ENCODE measurements at places on chromosomes 6 and 20.

- no peak for DNase-seq
Observed at GRCh38 chr6:136822046-136822375, 381 bp upstream of the PEX7 start.

DNA sequence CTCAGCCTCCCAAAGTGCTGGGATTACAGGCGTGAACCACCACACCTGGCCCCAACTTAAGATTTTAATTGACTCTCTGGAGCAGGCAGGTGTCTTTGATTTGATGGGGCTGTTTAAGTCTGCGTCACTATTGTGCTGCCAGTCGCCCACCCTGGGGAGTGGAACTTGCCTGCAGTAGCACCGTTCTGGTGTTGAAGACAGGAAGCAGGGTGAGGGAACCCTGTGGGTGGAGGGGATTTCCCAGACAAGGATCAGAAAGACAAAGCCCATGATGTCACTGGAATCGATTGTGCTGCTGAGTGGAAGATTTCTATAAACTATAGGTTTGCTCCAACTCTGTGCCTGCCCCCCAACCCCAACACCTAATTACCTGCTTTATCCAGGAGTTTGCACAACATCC lies 11.0 kb downstream of the ALDH8A1 start:
- DNase-seq, result peak; percentile 31

DNA sequence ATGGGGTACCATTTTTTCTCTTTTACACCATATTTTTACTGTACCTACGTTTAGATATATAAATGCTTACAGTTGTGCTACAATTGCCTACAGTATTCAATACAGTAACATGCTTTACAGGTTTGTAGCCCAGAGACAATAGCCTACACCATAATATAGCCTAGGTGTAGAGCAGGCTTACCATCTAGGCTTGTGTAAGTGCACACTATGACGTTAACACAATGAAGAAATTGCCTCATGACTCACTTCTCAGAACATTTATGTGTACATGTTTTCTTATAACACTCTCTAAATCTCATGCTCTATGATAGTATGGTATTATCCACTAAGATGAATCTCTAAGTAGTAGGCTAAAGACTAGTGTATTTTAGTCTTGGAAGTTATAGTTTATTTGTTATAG lies 13.5 kb downstream of the GPR63 start:
- no peak for DNase-seq

- DNase-seq, result no peak
Observed at GRCh38 chr6:144075187-144075586, 20.2 kb downstream of the SF3B5 start.

DNA sequence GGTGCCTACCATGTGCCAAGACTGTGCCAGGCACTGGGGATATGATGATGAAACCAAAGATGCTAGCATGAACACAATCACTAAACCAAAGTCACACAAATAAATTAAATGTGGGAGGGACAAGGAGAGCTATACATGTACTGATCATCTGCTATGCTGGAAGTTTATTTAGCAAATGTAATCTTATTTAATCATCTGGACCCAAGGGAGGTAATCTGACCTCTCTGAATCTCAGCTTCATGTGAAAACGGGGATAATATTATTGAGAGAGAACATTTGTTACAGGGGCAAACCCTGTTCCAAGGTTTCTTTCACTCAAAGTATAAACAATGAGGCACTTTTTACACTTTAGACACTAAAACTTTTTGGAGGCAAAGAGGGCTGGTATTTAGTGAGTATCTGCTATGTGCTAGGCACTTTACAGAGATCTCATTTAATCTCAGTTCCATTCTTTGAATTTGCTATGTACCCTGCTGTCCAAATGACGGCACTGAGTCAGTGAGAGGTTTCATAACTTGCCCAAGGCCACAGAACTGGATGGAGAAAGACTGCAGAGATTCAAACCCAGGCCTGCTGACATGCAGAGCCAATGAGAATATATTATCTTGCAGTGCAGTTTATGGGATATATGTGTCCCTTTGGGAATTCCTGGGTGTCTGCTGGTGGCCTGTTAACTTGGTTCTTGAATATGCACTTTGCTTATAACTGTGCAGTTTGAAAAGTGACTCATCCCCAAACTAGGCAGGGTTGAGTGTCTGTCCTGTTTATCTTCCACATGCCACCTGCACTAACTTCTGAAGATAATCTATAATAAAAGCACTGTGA lies 3.3 kb upstream of the ASXL1 start:
- no peak for DNase-seq

DNA sequence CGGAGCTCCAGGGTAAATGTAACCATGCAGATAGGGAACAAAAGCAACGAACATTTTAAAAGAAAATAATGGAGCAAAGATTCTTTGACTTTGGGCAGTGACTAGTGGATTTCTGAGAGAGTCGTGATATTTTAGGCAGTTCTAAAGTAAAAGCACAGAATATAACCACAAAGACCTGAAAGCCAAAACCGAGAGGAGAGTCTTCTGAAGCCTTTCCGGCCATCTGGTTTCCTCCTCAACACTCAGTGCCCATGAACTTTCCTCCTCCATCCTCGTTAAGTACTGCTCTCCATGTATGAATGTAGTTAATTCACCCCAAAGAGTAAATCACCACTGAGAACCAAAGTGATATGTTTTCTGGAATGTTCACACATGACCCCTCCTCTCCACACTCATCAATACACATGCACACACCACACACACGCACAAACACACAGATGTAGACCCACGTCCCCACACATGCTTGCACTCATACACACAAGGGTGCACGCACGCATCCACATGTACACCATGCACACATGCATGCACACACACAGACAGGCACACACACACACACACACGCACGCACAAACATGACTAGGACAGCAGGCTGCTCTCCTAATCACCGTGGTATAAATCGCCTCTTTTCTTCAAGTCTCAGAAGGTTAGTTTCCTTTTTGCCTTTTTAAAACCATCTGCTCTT lies 109.5 kb downstream of the MYLK4 start:
- DNase-seq, result no peak

GRCh38 chr6:84805145-84805544 lies 40.7 kb upstream of the TBX18 start:
- DNase-seq, result no peak

- DNase-seq, result no peak
Observed at GRCh38 chr20:36248836-36249235, 12.6 kb downstream of the AAR2 start.

- DNase-seq, result no peak
Observed at GRCh38 chr20:45320948-45321595, 13.0 kb upstream of the MATN4 start.

DNA sequence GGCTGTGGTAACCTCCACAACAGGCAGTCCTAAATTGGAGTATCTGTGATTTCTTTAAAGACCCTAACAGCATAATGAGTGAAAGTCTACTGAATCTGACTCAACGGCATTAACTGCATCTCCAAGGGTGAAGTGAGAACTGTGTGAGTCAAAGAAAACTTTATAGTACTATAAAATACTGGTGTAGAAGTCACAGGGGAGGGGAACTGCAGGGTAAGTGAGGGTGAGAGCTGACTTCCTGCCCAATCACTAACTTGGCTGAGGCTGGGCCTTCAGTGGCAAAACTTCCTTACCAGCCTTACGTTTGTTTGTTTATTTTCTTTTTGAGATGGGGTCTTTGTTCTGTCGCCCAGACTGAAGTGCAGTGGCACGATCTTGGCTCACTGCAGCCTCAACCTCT lies 109.8 kb downstream of the PTPRK start:
- DNase-seq, result no peak

GRCh38 chr6:153172815-153173214 lies 41.7 kb upstream of the RGS17 start:
- no peak for DNase-seq

GRCh38 chr6:34723203-34723602 lies 26.6 kb upstream of the ILRUN start:
- no peak for DNase-seq

- no peak for DNase-seq
Observed at GRCh38 chr20:44527716-44528199, 5.9 kb upstream of the SERINC3 start.

DNA sequence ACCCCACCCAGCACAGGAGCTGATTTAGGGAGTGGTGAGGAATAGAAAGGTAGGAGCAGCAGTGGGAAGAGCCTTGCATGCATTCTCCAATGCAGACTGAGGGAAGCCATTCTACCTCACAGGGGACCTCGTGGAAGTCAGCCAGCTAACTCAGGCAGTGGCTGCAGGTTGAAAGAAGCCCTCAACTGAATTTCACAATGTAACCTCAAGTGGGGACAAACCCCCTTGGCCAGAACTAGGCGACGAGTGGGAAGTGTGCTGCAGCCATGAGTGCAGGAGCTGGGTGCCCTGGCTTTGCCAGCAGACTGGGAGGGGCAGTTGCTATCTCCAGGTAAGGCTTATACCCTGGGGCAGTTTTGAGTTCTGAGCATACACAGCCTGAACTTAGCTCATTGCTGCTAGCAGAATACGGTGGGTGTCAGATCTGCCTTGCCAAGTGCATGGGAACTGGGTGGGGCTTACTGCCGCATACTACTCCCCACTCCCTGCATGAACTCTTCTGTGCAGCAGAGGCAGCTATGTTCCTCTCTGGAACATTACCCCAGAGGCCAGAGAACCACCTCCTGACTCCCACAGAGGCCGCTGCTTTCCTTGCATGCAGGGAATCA lies 126.5 kb downstream of the CDK19 start:
- no peak for DNase-seq

- no peak for DNase-seq
Observed at GRCh38 chr6:33746036-33746600, 587 bp downstream of the IP6K3 start.

GRCh38 chr6:93554018-93554417 lies 134.7 kb upstream of the EPHA7 start:
- no peak for DNase-seq

DNA sequence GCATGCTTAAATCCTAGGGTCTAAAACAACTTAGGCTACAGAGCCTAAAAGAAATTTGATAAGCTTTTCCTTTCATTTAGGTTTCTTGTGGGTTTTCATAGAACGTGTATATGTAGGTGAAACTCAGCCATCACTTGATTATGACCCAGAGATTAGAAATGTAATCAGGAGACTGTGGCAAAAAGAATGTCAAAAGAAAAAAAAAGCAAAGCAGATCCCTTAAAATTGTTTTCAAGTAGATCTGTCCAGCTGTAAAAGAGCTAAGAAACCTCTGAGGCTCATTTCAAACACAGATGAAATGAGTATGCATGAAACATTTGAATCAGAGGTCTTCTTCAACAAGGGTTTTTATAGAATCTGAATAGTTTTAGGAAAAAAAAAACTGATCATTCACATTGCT lies 341.3 kb upstream of the PRDM1 start:
- no peak for DNase-seq

GRCh38 chr6:842141-842540 lies 149.2 kb upstream of the EXOC2 start:
- DNase-seq, result no peak

DNA sequence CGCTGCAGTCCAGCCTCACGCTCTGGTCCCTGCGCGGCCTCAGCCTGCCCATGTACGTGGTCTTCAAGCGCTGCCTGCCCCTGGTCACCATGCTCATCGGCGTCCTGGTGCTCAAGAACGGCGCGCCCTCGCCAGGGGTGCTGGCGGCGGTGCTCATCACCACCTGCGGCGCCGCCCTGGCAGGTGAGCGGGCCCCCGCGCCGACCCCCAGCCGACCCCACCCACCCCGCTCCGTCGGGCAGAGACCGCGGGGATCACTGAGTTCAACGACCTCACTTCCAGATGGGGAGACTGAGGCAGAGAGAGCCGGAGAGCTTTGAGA lies 545 bp downstream of the SLC35D3 start:
- no peak for DNase-seq

GRCh38 chr20:51258582-51259165 lies 235.8 kb upstream of the KCNG1 start:
- DNase-seq, result no peak

GRCh38 chr6:80942911-80943310 lies 809.6 kb downstream of the TENT5A start:
- DNase-seq, result no peak

Measured in activated naive CD4-positive, alpha-beta T cell treated with anti-CD3 and anti-CD28 coated beads, Interleukin-2, amount 50 U/mL, for 72 hours (primary cell).